ENCODE measurements at places on chromosomes 1 and 21. TPM values are rescaled to one million over a fixed set of nuclear protein-coding genes. Genes with fewer than 3 reads are reported as not detected.
A peak's percentile ranks its signal among the peaks of the same experiment; 100 is the strongest.

DNA sequence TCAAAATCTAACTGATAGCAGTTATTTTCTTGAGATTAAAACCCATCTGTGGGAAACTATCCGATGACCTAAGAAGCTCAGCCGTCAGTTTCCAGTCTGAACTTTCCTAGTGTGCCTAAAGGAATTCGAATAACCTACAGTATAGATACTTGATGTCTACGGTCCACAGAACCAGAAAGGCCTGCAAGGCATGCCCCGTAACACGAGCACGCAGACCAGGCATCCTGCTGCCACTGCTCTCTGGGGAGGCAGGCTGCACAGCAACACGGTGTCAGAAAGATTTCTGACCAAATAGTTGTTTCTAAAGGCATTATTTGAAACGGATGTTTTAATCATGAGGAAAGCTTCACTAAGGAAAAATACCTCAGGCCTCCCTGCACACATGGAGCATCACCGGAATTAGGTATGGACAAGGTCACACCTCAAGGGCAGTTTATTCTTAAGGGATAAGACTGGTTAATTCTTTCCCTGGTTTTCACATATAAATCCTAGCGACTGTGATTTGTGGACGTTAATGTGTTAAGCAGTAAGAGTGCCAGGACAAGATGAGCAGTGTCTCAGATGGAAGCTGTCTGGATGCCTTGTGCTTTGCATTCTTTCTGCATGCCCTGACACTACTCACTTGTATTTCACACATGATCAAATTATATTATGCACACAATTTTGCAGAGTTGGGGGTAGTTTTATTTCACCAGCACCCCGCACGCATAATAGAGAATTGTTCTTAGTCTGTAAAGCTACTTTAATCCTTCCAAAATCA, 49.0 kb upstream of the NADK start:
- DNase-seq = no peak

DNA sequence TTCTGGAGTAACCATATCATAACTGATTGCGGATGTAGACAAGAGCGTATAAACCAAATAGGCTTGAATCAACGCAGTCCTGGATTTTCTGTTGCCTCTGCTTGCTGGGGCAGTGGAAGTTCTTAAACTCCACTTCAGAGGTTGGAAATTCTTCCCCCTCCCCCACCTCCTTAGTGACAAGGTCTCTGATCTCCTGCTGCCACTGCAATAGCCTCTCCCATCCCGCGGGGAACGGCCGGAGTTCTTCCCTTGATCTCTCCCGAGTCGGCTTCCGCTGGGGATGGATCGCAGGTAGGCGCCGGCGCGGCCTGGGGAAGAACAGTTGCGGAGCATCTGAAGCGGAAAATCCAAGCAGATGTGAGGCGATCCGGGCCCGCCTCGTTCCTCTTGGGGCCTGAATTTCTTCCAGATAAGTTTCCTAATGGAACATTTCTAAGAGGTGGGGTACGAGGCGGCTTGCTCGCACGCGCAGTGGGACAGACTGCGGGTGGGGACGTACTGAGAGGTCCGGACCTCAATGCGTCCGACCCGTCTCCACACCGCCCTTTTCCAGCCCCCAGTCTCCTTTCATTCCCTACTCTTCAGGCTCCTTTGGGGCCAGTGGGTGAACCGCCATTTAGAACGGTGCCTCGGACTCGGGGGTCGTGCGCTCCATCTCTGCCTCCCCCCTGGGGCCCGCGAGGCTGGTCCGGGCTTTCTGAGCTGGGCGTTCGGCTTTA, 3.1 kb upstream of the SIM2 start:
- DNase-seq = no peak

GRCh38 chr1:224879162-224879803, 50.2 kb upstream of the DNAH14 start:
- peak; percentile 68 for DNase-seq

GRCh38 chr1:226786550-226786949, 47.5 kb upstream of the ITPKB start:
- DNase-seq = no peak

GRCh38 chr1:21238141-21238800, 52.0 kb downstream of the ECE1 start:
- no peak for DNase-seq

The BRDT gene
- not detected for total RNA-seq

DNA sequence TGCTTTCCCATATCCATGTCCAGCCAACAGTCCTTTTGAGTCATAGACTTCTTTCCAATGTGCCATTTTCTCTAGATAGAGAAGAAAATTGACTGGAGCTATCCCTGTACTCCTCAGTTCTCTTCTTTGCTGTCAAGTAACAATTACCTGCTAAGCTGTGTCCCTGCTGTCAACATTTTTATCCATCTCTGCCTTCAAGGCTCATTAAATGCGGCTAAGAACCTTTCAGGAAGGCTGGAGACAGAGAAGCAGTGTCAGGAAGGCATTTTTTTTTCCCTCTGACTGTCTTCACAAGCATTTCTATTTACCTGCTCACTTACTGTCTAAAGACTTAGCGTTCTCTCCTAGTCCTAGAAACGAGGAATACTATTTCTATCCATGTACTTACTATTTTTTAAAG, 69.1 kb downstream of the MTR start:
- no peak for DNase-seq

The GNPAT gene
- 48.2 TPM for total RNA-seq

- peak; percentile 50 for DNase-seq
Observed at GRCh38 chr1:64487061-64487460, 17.1 kb downstream of the CACHD1 start.

DNA sequence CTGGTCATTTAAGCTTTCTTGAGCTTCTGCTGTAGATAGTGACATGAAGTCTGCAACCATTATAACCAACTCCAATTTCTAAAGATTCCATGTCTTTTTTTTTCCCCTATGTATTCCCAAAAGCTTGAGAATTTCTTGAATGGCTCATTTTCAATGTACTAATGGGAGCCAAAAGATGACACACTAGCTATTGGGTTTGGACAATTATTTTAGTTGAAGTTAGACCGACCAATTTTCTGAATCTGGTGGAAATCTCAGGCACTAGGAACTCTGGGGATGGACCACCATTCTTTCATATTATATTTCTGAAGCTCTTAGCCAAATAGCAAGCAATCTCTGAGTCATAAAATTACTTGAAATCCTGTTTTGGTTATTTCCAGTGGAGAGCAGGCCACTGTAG, 617.4 kb upstream of the ADAMTS5 start:
- DNase-seq = no peak

The FMO3 gene
- 0.11 TPM for total RNA-seq

DNA sequence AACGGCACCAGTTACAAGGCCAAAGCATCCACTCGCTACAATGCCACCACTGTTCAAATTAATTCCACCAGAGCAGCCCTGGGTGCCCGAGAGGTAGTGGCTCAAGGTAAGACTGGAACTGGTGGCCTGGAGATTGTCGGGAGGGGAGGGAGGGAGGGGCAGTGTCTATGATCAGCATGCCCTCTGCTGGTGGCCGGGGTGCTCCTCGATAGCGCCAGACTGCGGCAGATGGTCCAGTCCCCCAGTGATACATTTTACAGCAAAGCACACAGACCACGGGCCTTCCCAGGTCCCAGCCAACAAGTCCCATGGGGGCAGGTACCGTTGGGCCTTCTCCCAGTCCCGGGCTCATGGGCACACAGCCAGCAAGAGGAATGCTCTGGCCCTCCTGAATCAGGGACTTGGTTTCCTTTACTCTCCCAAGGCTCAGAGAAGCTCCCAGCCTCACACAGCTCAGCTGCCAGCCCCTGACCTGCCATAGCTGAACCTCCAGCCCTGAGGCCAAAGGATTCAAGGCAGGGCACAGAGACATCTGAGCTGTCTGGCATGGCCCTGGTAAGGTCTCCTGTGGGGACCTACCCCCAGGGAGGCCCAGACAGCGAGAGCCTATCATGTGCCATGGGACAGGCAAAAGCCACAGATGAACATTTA, 15.3 kb downstream of the ACOT7 start:
- DNase-seq = peak; percentile 52

DNA sequence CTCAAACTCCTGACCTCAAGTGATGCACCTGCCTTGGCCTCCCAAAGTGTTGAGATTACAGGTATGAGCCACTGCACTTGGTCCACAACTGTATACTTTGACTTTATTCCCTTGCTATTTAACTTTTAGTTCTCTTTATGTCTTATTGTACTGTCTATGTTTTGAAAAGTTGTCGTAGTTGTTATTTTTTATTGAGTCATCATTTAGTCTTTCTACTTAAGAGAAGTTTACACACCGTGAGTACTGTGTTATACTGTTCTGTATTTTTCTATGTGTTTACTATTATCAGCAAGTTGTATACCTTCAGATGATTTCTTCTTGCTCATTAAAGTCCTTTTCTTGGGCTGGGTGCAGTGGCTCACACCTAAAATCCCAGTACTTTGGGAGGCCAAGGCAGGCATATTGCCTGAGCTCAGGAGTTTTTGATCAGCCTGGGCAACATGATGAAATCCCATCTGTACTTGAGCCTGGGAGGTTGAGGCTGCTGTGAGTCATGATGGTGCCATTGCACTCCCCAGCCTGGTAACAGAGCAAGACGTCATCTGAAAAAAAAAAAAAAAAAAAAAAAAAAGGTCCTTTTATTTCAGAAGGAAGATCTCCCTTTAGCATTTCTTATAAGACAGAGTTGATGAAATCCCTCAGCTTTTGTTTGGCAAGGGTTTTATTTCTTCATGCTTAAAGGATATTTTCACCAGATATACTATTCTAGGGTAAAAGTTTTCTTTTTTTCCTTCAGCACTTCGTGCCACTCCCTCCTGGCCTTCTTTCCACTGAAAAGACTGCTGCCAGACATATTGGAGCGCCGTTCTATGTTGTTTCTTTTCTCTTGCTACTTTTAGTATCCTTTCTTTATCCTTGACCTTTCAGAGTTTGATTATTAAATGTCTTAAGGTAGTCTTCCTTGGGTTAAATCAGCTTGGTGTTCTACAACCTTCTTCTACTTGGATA, 47.6 kb downstream of the TNFSF18 start:
- DNase-seq = peak; percentile 23

- no peak for DNase-seq
Observed at GRCh38 chr21:18601146-18601545, 197.6 kb upstream of the TMPRSS15 start.

The FRRS1 gene
- total RNA-seq = 8.9 TPM

DNA sequence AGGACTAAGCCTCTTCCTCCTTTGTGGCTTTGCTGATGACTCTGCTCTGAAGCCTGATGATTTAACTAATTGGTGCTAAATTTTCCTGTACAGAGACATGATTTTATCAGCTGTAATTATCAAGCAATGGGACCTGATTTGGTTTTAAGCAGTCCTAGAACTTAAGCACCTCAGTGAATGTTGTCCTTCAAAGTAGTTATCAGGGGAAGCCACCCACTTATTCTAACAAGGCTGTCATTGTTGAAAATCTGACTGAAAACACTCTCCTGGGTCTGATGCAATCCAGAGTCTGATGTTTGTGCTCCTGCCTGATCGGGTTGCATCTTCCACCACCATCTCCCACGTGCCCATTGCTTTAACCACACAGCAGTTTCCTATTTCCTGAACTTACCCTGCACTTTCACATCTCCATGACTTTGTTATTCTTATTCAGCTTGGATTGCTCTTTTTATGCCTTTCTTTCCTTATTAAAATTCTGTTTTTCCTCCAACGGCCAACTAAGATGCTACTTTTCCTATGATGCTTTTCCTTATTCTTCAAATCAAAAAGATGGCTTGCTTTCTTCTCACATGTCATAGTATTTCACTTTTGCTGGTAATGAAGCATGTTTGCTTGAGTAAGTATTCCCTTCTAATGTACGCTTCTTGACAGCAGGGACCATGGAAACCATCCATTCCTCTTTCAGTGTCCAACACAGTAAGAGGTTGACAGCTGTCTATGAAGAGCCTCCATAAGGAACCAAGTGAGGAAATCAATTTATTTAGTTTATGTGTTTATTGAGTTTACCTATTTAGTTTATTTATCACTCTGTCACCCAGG, 55.0 kb downstream of the S1PR1 start:
- DNase-seq = peak; percentile 91

The ALX3 gene
- total RNA-seq = not detected

DNA sequence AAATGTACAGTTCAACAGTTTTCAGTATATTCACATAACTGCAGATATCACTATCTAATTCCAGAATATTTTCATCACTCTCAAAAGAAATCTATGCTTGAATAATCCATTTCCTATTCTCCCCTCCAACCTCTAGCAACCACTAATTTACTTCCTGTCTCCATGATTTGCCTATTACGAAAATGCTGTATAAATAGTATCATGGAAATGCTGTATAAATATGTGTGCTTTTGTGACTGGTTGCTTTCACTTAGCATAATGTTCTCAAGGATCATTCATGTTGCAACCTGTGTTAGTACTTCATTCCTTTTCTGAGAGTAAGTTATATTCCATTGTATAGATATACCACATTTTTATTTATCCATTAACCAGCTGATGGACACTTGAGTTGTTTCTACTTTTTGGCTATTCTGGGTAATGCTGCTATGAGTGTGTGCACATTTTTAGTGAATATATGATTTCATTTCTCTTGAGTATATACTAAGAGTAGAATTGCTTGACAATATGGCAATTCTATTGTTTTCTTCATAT, 115.6 kb downstream of the TNFSF18 start:
- no peak for DNase-seq

All from SK-MEL-5 (cell line).